Stimulated activated CD8-positive, alpha-beta memory T cell treated with anti-CD3 and anti-CD28 coated beads, Interleukin-4, amount 100 ng/mL, for 4 hours (primary cell): ENCODE measurements at places on chromosomes 2 and 18.

DNA sequence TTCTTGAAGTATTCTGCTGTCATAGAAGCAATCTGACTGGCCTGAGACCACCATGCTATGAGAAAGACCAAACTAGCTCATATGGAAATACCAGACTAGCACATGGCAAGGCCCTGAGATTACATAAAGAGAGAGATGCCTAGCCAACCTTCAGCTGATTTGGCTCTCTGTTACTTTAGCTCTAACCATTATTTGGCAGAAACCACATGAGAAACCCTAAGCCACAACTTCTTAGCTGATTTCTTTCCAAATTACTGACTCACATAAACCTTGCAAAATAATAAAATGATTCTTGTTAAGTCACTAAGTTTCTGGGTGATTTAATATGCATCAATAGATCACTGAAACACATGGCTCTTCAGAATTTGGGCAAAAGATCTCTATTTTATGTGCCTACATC lies 295.0 kb upstream of the ZNF521 start:
- no peak for DNase-seq

DNA sequence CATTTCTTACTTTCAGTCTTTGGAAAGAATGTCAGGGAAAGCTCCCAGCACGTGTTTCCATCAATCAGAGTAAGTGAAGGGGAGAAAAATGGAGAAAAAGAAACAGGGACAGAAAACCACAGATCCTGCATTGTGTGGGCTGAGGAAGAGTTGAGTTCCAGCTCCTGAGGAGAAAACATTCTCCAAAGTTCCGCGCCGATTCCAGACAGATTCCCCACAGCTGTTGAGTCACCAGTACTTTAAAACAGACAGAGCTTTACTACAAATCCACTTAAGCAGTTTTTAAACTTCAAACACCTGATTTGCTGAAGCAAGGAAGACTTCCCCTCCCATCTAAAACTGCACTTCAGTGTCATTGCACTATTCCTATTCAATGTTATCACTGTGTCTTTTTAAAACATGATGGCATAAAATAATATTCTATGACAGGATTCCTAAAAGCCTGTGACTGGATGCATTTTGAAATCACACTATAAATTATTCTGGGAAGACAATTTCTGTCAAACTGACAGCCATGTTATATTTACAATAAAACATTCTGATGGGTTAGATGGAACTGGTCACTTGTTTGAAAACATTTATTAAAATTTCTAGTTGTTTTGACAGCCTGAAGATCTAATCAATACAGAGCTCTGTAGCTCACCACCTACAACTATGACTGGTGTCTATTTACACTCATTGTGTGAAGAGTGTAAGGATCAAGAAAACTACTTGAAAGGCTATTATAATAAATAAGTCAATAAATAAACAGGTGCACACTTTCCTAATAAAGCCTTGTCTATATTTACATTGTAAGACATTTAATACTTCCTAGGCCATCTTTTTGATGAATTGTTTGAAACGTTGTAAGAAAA lies 40.9 kb downstream of the TCF4 start:
- no peak for DNase-seq

DNA sequence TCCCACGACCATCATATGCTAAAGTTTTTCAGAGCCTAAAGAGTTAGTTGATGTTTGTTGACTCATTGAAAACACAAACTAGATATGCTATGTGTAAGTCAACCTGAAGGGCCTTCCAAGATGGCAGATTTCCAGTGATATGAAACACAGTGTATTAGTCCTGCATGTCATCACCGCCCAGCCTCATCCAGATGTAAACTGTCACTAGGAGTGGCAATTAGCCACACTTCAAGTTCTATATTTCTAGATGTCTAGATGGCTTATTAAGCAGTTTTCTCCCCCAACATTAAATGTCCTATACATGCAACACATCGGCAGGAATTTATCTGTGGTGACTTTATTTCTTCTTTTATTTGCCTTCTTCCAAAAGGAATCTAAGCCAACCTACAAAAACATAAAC lies 444.1 kb upstream of the SMIM21 start:
- no peak for DNase-seq

DNA sequence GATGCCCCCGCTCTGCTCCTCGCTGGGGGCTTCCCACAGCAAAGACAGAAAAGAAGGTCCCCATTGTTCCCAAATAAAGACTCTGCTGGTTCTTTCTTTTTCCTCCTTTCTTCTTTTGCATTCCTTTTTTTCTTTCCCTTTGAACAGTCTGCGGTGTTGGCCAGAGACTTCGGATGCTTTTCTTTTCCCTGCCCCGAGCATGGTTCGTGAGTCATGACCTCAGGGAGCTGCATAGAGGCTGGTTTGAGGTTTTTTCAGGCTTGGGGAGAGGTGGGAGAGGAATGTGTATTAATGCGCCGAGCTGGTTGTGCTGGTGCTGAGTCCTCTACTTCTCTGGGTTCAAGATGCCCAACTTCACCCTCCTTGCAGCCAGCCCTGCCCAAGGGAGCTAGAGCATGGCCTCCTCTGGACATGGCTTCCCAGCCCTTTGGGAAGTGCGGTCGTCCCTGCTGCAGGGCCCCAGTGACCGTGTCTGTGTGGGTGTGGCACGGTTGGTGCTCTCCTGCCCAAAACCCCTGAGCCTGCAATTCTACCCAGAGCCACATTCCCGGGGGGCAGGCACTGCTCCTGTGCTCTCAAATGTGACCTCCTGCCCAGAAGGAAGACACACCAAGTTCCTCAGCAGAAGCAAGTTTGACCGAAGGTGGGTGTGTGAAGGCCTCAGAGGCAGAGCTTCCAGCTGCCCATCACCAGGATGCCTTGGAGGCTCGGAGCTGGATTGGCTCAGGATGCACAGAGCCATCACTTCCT lies 9.0 kb upstream of the ARHGEF4 start:
- no peak for DNase-seq

DNA sequence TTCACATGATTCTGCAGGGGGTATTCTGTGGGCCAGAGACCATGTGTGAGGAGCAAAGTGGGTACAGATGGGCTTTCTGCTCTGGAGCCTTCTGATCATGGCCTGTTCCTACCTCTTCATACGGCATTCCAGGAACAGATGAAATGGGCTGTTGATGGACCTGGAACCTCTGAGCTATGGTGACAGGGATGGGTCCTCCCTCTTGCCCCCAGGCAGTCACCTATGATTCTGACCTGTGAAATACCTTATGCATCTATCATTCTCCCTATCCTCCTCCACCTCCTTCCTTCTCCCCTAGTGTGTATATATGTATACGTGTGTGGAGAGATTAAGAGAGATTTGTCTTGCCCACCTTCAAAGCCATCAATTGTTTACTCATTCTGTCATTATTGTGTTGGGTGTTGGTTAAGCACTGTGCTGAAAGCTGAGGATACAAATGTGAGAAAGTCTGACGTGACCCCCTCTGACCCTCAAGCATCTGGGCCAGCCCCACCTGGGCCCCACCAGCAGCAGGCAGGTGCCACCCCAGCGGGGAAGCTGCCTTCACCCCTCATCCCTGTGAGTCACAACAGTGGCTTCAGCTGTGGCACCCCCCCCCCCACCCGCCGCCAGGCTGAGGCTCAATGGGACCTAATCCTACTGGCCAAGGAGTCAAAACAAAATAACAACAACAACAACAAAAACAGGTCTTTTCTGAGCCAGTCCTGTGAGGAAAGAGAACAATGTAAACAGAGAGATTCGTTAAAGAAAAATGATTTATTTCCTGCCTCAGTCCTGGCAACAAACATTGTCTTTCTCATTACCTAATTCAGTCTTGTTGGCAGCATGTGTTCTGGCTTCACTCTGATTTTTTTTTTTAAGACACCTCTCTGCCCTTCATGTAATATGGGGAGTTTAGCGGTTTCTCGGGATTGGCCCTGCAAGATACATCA lies 103.8 kb upstream of the CDC42EP3 start:
- DNase-seq = no peak

DNA sequence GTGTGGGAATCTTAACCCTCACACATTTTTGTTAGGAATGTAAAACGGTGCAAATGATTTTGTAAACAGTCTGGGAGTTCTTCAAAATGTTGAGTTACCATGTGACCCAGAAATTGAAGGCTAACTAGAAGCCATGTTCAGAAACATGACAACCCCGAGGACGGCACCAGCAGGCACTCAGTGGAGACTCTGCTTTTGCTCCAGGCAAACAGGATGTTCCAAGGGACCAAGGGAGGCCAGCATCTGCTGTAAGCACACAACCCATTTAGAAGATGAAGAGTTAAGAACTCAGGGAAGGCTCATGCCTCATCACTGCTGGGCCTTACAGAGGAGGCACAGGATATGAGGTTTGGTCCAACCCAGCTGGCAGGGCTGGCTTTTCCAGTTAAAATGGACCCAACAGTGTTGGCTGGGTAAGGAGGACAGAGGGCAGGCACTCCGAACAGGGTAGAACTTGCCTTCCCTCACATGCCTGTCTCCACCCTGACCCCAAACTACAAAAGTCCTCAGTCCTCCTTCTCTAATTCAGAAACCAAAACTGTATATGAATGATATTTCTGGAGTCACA lies 23.6 kb downstream of the PARD6G start:
- DNase-seq = no peak
